ENCODE measurements at places on chromosomes 16 and 17. TPM values are rescaled to one million over a fixed set of nuclear protein-coding genes. Genes with fewer than 3 reads are reported as not detected.
A peak's percentile ranks its signal among the peaks of the same experiment; 100 is the strongest.

Gene TBC1D3D
- not detected for total RNA-seq

DNA sequence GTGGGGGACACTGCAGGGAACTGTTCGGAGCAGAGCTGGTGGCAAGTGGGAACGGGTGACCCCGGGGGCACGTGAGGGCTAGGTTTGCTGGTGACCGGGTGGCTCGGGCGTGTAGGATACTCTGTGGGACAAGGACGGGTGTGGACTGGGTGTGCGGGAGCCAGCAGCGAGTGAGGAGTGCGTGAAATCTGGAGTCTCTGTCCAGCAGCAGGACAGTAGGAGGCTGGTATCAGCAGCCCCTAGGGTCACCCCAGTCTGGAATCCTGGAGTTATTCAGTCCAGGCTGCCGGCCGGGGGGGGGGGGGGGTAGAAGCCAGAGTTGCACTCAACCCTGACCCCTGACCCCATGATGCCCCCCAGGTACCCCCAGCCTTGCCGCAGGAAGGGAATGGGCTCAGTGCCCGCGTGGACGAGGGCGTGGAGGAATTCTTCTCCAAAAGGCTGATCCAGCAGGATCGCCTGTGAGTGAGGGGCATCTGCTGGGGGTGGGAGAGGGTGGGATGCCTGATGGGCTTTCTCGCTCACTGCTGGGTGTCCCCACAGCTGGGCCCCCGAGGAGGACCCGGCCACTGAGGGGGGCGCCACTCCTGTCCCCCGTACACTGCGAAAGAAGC lies 6.2 kb downstream of the ACD start:
- DNase-seq = no peak

Gene MEOX1
- total RNA-seq = 25.3 TPM

Gene FBXW10
- 0.51 TPM for total RNA-seq

DNA sequence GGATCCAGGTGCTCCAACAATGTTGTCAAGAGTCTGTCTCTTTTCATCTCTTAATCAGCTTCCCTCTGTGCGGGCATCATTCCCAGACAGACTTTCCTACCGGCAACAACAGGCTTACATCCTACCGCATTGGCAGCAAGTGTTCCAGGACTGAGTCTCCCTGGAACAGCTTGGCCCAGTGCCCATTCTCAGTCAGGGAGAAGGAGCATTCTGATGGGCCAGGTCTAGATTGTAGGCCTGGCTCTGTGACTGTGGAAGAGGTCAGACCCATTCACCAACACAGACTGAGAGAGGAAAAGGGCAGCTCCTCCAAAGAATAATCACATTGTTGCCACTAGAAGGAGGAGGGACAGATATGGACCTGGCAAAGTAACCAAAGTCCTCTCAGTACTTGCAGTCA lies 68.1 kb upstream of the TMEM132E start:
- no peak for DNase-seq

- DNase-seq = no peak
These were observed 3.5 kb upstream of the SNX29 start for GRCh38 chr16:11973070-11973469.

DNA sequence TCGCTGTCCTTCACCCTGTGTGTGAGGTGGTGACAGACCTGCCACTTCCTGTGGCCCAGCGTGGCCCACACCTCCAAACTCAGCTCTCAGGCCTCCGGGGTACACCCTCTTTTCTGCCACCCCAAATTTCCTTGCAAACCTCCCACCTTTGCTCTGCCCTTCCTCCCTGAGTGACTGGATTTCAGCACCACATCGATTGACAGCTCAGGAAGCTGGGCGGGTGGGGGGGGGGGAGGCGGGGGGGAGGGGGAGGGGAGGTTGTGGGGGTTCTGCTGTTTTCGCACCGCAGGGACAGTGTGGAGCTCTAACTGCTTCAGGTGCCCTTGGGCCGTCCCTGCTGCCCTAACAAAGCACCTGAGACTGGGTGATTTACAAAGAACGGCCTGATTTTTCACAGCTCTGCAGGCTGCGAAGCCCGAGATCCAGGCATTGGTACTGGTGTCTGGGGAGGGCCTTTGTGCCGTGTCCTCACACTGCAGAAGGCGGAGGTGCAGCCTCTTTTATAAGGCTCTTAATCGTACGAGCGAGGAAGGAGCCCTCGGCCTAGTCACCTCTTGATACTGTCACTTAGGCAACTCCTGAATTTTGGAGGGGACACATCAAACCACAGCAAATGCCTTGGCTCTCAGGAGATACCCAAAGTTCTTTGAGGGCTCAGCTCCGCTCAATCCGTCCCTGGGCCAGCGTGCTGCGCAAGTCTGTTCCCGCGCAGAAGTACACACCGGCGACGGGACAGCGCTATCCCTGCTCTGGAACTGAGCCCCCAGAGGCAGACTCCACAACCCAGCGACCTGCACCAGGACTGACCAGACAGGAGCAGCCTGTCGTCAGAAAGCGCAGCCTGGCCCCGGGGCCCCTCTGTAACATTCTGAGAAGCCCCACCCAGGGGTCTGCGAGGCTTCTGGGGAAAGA lies 3.6 kb downstream of the NDUFAF8 start:
- DNase-seq = no peak

- no peak for DNase-seq
These were observed 115.7 kb downstream of the TMEM114 start for GRCh38 chr16:8474587-8474986.

DNA sequence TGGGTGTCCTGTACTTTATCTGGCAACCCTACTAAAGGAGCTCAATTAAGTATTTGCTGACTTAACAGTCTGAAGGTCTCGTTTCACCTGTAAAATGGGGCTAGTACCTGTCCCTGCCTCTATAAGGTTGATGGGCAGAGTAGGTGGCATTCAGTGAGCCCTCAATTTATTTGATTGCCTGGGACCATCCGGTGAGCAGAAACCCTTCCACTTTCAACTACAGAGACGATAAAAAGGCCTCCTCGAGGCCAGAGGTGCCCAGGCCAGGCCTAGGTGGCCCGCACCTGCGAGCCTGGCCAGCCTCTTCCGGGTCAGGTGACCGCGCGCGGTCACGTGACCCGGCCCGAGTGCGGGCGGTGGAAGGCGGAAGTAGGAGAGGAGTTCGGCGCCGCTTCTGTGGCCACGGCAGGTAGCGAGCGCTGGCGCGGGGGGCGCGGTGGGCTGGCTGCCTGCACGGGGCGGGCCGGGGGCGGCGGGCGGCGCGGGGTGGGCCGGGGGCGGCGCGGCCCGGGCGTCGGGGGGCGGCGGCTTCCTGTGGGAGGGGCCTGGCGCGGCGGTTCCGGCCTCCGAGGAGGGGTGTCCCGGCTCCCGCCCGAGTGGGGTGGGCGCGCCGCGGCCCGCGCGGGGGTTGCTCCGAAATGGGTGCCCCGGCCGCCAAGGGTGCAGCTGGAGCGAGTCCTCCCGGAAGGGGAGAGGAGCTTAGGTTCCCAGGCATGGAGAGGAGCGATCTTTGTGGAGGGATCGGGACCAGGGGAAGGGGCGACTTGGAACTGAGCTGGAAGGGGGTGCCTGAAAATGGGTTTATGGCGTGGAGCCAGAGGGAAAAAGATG lies at the start of gene WWP2:
TSS of gene WWP2 (plus strand) at position 350 of the 831 bp plus-strand sequence. CDS start 24,679 bp downstream, outside the sequence.
- DNase-seq = peak; percentile 91

DNA sequence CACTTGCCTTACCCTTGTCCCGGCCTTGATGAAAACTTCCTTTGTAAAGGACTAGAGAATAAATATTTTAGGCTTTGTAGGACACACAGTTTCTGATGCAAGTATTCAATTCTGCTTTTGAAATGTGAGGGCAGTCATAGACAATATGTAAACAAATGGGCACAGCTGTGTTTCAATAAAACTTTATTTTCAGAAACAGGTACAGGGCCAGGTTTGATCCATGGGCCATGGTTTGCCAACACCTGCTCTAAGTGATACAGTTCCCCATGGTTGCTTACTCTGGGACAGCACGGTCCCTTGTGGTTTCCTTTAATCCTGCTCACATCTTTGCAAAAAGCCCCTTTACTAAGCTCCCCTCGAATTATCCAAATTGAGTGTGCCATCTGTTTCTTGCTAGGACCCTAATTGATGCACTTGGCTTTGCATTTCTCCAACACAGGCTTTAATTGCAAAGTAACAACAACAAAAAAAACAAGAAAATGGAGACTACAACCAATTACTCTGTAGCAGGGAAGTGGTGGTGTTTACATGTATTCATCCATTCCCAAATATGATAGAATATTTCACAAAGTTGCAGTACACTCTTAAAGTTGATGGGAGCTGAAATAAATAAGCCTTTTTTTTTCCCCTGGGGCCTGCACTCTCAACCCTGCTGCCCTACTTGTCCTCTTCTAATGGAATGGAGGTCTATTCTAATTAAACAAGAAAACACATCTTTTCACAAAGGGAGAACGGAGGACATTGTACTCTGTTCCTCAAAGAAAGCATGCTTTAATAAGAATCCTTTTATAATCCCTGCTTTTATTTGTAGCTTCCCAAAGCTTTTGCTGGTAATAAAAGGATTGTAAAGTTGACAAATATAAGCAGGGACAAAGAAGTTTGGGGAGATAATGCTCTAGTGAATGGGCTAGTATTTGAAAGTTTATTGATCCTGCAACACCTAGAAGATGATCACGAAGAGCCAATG lies 37.7 kb upstream of the TOX3 start:
- no peak for DNase-seq

DNA sequence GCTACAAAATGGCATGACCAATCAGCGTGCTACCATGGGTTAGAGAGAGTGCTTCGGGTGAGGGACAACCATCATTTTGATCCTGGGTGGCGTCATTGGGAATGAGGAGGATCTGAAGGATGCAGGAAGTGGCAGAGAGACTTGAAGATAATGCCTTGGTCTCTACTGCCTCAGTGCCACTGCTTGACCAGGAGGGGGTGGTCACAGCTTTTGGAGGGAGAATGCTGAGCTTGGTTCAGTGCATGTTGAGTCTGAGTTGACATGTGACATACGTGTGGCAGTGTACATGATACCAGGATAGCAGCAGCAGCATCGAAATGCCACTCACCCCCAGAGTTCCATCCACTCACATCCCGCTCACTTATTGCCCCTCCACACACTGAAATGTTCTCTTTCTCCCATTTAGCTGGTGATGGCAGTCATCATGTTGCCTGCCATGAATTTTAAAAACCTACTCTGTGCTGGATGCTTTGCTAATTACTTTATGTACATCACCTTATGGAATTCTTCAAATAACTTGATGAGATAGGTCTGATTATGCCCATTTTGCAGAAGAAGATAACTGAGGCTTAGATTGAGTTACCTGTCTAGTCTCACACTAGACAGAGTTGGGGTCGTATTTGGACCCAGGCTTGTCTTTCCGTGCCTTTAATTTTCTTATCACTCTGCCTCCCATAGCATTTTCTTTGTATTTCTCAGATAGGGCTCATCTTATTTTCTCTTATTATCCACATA lies 36.7 kb downstream of the ARSG start:
- DNase-seq = no peak

DNA sequence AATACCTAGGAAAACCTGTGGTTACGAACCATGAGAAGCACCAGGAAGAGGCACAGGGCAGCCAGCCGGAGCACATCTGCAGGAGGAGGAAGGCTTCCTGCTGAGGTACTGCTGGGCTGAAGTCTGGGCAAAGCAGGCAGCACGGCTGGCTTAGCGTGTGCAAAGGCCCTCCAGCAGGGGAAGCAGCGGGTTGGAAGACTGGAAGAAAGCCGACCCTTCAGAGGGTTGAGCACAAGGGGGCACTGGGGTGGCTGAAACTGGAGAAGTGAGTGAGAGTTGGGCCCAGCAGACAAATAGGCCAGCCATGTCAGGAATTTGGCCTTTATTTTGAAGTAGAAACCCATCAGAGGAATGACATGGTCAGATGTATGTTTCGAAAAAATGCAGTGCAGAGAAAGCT lies 12.1 kb upstream of the HSD3B7 start:
- DNase-seq = no peak

Measured in mesenteric fat pad (tissue), 1 donor.